ENCODE measurements at places on chromosomes 7 and 10.
A peak's percentile ranks its signal among the peaks of the same experiment; 100 is the strongest.

- H3K27ac ChIP-seq, result no peak overlapping the region
- DNase-seq, result no peak
- no peak overlapping the region for H3K4me3 ChIP-seq
- H3K36me3 ChIP-seq, result no peaks in the 10 kb centered on the region
- H3K4me1 ChIP-seq, result no peaks in the 10 kb centered on the region
Measured at GRCh38 chr10:9885761-9886160, 1131.9 kb upstream of the CELF2 start.

- peak; percentile 79 for DNase-seq
- H3K27me3 ChIP-seq, result peaks cover 3% of the 10 kb centered on the region
- H3K4me3 ChIP-seq, result no peak overlapping the region
- peaks cover 46% of the 10 kb centered on the region for H3K4me1 ChIP-seq
- H3K27ac ChIP-seq, result no peak overlapping the region
- H3K36me3 ChIP-seq, result no peaks in the 10 kb centered on the region
Measured at GRCh38 chr7:326809-327232, 36.9 kb downstream of the FOXL3 start.

DNA sequence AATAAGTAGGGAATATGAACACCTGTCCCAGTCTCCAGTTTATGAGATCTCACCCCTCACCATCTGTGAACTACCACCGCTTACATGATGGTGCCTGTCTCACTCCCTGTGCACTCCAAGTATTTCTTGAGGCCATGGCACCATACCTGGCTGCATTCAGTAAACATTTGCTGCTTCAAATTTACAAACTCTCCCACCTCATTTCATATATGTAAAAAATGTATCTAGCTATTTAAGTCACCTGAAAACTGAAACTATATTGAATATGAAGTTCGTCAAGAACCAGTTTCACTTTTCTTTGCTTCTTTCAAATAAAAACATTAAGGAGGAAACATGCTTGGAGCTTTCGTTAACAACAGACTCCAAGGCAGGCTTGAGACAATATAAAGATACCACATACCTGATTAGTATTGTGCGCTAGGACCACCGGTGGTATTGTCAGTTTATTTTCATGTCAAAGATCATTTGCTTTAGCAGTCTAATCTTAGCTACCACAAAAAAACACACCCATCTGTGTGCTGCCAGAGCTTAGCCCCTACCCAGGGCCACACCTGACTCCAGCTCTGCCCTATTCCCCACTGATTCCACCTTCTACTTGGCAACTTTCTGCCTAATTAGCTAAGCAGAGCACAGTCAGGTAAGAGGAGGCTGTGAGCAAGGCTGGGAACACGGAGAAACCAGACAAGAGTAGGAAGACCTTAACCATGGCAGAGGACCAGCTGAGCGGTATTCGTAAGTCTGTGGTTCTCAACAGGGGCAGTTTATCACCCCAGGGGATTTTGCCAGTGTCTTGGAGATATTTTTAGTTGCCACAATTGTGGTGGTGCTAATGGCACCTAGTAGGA lies 92.0 kb downstream of the ZFAND4 start:
- DNase-seq, result no peak
- H3K27me3 ChIP-seq, result no peaks in the 10 kb centered on the region
- H3K4me3 ChIP-seq, result no peak overlapping the region
- no peak overlapping the region for H3K27ac ChIP-seq
- peaks cover 28% of the 10 kb centered on the region for H3K4me1 ChIP-seq

- no peaks in the 10 kb centered on the region for H3K27me3 ChIP-seq
- H3K27ac ChIP-seq, result no peak overlapping the region
- no peaks in the 10 kb centered on the region for H3K4me1 ChIP-seq
- no peaks in the 10 kb centered on the region for H3K36me3 ChIP-seq
- peak; percentile 25 for DNase-seq
Measured at GRCh38 chr7:104341546-104341945, 13.1 kb downstream of the LHFPL3 start.

GRCh38 chr10:130656582-130657133 lies 520.5 kb downstream of the GLRX3 start:
- H3K4me3 ChIP-seq, result no peak overlapping the region
- no peak overlapping the region for H3K27ac ChIP-seq
- H3K27me3 ChIP-seq, result peaks cover 4% of the 10 kb centered on the region
- DNase-seq, result no peak

GRCh38 chr7:147539685-147540084 lies 1050.9 kb upstream of the C7orf33 start:
- H3K27me3 ChIP-seq, result no peaks in the 10 kb centered on the region
- H3K4me1 ChIP-seq, result no peaks in the 10 kb centered on the region
- no peak overlapping the region for H3K27ac ChIP-seq
- H3K4me3 ChIP-seq, result no peak overlapping the region
- no peaks in the 10 kb centered on the region for H3K36me3 ChIP-seq
- DNase-seq, result no peak

Data from HepG2 (cell line).